ENCODE measurements at places on chromosomes 13 and 19. TPM values are rescaled to one million over a fixed set of nuclear protein-coding genes. Genes with fewer than 3 reads are reported as not detected.

ZNF835 gene
- 0.04 TPM for total RNA-seq

EPSTI1 gene
- 3.4 TPM for total RNA-seq

LILRB5 gene
- 0.32 TPM for total RNA-seq

TEX101 gene
- 3.3 TPM for total RNA-seq

ZNF582 gene
- 0.92 TPM for total RNA-seq

PLPPR3 gene
- total RNA-seq = not detected

ZNF471 gene
- 2.0 TPM for total RNA-seq

MAMSTR gene
- total RNA-seq = 0.56 TPM

KCTD12 gene
- 10.0 TPM for total RNA-seq

ZNF555 gene
- total RNA-seq = 1.7 TPM

FCHO1 gene
- 0.76 TPM for total RNA-seq

ARRDC5 gene
- not detected for total RNA-seq

DNA sequence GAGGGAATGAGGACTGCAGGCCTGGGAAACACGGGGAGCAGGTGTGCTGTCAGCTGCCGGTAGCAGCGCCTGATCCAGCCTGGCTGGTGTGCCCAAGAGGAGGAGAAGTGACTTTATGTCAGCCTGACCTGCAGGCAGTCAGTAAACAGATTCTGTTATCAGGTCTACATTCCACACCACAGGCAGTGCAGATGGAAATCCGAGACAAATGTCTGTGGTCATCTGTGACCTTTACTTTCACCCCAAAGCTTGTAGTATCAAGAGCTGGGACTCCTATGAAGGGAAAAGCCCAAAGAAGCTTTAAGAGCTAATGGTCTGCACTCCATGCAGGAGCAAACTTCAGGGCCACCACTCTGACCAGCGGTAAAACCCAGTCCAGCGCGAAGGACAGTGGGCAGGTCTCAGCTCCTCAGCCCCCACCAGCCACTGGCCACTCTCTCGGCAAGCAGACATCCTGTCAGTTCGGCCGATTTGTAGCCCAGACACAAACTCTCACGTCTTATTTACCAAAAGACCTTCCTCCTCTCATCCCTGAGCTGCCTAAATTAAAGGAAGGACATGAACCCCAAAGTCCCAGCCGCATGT is 7.7 kb downstream of the EPS15L1 start:
- no peak for ATAC-seq

DNA sequence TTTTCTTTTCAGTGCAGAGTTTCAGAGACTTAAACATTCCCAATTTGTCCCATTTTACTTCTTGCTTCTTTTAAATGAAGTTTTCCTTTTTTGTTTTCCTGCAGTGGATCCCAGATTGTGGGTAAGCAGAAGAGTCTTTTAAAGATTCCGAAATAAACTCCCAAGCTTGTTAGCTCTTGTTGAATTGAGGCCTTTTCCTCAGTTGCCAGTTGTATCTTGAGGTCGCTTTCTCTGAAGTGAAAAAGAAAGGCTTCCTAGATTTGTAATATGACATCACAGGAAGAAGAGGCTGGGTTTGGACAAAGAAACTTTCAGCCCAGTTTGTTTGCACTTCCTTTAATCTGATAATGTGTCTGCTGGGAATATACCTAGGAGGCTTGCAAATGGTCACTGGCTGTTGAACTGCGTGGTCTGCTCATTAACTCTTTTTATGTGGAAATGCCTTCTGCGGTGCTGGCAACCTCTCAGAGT is at the start of gene LPAR6:
LPAR6 (minus strand) TSS at position 233 of the 471 bp plus-strand sequence. CDS start 690 bp downstream, outside the sequence.
- ATAC-seq = peak; percentile 76

- peak; percentile 80 for ATAC-seq
Observed at GRCh38 chr13:24264976-24265375, 44.4 kb upstream of the C1QTNF9 start.

- ATAC-seq = peak; percentile 15
Observed at GRCh38 chr19:6752256-6753177, 13.0 kb downstream of the TRIP10 start.

GRCh38 chr13:49240017-49240416 is 7.7 kb upstream of the CDADC1 start:
- ATAC-seq = peak; percentile 53

DNA sequence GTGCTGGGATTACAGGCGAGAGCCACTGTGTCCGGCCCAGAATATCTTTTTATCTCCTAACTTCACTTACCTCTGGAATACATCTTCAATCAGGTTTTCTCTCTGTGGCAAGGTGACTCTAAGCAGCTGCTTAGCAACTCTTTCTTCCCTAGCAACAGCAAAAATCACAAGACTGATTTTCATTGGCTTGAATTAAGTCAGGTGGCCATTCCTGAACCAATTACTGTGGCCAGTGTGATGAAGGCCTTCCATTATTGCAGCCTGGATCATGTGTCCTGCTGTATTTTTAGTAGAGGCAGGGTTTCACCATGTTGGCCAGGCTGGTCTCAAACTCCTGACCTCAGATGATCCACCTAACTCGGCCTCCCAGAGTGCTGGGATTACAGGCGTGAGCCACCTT is 9.0 kb upstream of the LTBP4 start:
- peak; percentile 45 for ATAC-seq

GRCh38 chr19:51531349-51532315 is at the start of gene SIGLEC6:
Gene SIGLEC6 (minus strand): TSS chr19:51531670. CDS start chr19:51531648, 22 bp downstream.
- ATAC-seq = peak; percentile 58

DNA sequence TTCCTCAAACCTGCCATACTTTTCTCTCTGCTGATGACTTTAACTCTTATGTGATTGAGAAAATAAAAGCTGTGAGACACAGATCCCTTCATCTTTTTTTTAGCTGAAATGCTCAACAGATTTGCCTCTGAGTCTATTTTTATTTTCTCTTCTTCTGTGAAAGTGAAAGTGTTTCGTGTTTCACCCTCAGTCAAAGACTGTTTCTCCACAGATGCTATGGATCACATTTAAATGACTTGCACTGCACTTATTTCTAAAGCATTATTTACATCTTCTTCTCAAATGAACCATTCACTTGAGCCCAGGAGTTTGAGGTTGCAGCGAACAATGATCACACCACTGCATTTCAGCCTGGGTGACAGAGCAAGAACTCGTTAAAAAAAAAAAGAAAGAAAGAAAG is 890.1 kb upstream of the PCDH20 start:
- no peak for ATAC-seq

DNA sequence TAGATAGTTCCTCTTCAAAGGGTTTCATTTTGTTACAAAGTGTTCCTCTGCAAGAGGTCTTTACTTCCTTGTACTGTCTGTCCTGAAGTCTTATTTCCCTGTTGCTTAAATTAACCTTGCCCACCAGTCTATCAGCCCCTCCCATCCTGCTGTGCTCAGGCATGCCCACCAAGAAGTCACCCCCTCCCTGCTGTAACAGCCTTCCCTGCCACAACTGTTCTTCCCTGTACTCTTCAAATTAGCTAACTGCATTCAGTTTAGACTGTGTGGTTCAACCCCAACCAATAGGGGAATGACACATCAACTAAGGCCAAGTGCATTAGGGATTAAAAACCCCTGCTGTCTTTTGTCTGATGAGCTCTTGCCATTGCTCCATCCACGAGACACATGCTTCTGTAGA is 34.4 kb upstream of the ZNF562 start:
- peak; percentile 43 for ATAC-seq

DNA sequence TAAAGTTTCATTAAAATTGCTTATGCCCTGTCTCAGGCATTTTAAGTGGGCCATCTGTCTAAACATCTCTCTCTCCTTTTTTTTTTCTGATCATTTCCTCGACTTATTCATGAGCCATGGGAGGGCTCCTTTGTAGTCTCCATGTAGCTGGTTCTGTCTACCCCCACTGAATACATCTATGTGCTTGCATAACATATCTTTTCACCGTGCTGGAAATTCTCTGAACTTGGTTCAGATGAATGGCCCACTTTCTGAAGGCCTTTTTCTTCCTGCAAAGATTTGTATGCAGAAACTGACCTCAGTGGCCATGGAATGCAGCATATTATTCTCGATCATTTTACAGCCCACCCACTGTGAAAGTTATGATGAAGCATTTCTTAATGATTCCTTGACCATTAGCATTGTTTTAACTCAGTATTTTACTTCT is 225.3 kb downstream of the GGACT start:
- no peak for ATAC-seq

DNA sequence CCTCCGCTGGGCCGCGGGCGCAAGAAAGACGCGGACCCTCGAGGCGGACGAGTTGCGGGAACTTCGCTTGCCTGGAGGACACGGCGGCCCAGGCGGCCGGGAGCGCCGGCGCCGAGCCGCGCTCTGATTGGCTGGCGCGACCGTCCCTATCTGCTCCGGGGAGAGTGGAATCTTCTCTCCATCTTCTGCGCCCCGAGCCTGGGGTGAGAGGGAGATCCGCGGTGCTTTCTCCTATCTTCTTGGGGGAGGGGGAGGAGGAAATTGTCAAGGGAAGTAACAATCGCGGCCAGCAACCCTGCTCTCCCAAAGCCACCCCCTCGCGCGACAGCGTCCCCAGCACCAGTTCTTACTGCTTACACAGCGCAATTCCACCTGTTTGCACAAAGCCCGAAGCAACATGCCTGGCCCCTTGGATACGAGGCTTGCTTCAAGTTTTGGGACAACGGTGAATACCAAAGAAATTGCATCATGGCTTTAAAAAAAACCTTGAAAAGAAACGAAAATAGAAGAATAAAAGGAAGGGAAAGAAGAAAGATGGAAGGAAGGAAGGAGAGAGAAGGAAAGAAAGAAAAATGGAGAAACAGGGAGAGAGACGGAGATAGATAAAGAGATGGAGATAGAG is 4.8 kb downstream of the SOX21 start:
- ATAC-seq = no peak

- no peak for ATAC-seq
Observed at GRCh38 chr19:27971071-27971470, 1241.9 kb downstream of the UQCRFS1 start.

GRCh38 chr19:11383706-11384048 is 437 bp downstream of the EPOR start:
- ATAC-seq = no peak

DNA sequence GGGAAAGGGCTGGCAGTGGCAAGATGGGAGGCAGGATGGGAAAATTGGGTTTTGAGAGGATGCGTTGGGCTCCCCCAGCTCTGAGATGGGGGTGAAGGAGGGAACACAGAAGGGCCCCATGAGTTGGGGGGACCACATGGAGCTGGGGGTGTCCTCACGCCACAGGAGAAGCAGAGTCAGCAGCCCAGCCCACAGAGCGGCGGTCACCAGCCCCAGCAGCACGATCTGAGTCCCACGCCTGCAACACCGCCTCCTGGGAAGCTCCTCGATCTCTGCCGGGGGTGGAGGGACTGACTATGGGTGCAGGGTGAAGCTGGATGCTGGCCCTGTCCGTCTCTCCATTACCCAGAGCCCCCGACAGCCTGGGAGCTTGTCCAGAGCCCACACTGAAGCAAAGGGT is 3.3 kb downstream of the FCER2 start:
- ATAC-seq = no peak

DNA sequence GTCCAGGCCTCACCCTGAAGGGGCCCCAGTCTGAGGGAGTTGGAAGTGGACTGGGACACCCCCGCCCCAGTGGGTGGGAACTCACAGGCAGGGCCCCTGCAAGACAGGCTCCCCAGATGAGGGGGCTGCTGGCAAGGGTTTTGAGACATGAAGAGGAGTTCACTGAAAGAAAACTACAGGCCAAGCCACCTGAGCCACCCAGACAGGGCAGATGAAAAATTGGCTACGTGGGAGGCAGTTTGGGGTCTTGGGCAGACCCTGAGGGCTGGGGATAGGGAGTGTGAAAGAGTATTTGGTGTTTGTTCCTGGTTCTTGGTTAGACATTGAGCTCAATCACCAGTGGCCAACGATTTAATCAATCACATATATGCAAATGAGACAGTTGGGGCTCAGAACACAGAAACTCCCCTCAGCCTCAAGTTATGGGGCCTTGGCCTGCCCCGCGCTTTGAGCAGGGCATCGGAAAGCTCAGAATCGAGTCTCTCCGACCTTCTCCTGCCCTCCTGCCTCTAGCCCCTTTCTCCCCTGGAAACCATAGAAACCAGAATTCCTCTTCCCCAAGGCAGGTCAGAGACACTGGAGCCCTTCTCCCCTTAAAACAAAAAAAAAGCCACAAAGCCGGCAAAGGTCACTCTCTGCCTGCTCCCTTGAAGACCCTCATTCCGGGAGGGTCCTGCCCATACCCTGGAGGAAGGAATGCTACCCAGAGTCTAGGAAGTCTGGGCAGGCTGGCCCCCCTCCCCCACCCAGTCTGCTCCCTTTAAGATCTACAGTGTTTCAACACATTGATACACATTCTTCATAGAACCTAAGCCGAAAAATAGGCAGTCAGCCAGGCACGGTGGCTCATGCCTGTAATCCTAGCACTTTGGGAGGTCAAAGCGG is 1.3 kb upstream of the ISYNA1 start:
- no peak for ATAC-seq

DNA sequence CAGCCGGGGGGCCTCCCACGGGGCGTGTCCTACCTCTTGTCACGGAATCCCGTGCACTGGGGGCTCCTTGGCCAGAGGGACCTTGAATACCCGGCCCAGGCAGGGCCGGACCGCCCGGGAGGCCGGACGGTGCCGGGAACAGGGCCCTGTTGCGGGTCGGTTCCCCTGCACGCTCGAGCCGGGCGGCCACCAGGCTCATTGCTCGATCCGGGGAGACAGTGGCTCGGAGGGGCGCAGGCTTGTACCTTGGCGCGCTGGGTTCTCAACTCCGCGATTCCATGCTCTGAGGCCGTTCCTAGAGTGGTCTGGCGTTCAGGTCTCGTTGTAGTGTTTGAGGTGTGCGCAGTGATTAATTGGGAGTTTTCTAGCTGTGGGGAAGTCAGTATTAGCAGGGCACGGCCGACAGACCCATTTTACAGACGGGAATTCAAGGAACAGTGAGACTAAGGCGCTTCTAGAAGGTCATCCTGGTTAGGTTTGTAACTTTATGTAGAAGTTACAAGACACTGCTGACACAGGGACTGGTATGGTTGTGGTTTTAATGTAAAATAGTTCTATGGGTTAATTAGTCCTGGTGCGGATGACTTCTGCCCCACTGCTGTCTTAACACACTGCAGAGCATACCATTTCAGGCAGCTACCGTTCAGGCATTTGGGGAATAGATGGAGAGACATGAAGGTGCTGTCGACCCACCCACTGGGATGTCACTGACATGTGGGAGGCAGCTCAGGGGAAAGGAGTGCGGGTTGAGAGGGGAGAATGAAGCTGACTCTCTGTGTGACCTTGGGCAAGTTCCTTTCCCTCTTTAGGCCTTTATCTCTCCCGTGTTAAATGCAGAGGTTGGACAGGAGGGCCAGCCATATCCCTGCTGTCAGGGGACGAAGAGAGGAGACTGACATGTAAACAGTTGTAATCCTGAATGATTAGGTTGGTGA is 592 bp downstream of the CLPTM1 start:
- ATAC-seq = peak; percentile 22

All from esophagus mucosa (tissue), 1 donor.